ENCODE measurements at places on chromosomes 7 and 10.

DNA sequence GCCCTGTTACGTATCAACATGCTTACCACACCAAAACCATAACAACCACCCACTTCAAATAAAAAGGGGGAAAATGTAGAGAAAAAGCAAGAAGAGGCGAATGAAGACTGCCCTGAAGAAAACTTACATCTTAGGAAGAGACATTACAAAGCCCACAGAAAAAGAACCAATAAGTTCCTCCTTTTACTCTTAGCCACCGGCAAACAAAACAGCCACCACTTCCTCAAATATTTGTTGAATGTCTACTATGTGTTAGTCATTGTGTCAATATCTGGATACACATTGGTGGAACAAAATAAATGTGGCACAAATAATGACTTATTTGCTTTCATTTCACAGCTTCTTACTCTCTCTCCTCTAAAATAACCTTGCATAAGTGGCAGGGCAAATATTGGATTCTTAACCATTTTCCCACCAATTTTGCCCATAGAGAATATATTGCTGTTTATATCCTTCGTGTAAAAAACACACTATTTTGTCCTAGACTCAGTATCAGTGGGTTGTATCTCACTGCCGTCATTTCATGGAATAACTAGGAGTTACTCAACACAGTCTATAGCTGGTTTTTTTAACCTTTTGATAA, 106.8 kb downstream of the ANK3 start:
- DNase-seq: no peak

DNA sequence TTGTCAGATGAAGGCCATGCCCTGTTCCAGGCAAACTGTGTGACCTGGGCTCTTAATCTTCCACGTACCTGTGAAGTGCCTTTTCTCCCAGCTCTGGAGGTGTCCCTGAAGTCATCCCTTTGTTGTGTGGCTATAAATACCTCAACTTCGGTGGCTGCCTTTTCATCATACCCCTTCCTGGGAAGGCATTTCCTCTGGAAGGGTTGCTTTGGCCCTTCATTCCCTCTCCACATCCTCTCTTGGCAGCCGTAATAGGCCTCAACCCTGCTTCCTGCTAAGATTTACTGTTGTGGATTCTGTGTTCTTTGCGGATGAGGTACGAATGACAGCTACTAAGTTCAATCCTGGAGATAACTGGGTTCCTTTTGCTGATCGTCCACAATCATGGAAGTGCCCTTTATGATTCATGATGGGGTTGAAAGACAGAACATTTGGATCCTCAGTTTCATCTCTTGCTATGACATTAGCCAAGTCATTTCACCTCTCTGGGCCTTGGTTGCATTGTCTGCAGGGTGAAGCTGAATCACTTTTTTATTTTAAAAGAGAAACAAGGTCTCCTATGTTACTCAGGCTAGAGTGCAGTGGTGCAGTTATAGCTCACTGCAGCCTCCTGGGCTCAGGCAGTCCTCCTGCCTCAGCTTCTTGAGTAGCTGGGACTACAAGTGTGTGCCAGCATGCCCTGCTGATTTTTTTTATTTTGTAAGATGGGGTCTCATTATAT, 23.6 kb downstream of the FKBP6 start:
- DNase-seq: no peak

GRCh38 chr7:164882-165660, 27.3 kb upstream of the FAM20C start:
- DNase-seq: no peak

DNA sequence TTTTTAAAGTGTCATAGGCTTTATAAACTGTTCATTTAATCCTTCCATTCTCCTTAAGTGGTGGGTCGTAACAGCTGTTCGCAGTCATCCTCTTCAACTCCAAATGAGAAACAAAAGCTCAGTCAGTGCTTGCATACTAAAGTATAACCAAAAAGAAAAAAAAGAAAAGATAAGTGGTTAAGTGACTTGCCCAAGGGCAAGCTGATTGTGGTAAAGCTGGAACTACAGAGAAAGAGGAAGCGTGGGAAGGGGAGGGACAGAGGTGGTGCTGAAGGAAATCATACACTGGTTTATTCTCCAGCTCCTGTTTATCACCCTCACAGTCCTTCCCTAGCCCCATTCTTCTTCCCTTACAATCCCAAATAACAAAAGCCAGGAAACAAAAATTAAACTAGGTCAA, 29.6 kb downstream of the IDE start:
- no peak for DNase-seq

GRCh38 chr7:88243345-88243909, 23.6 kb upstream of the SRI start:
- DNase-seq: no peak

GRCh38 chr7:47198159-47198558, 383.8 kb downstream of the TNS3 start:
- DNase-seq: no peak

GRCh38 chr7:46047581-46047980, 126.5 kb upstream of the IGFBP3 start:
- DNase-seq: no peak

- DNase-seq: no peak
Observed at GRCh38 chr10:47136866-47137265, 163.1 kb upstream of the GDF10 start.

DNA sequence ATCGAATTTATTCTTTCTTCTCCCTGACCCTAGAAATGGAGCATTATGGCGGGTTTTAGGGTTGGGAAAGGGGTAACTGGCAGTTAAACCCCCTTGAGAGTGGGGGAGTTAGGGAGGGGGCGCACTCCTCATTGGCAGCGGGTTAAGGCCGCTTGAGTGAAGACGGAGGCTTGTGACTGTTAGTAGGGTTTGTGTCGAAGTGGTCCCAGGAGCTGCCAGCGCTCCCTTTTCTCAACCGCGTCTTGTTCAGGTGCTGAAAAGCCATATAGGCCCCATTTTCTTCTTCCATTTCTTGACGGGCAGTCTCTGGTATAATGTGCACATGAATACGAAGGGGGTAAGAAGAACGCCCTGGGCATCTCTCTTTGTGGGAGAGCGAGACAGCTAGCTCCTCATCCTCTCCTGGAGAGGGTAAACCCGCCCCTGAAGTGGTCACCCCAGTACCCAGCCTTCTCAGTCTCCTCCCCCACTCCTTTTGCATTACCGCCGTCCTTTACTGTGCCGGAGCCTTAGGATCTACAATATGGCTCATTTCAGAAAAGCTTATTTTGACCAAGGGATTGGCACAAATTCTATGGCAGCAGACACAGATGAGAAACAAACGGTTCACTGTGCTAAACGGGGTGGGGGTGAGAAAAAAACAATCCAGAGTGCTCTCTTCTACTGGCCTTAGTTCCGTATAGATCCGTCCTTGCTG, 836 bp downstream of the KMT2E start:
- DNase-seq: peak; percentile 35

GRCh38 chr10:77494756-77495541, 142.7 kb downstream of the KCNMA1 start:
- no peak for DNase-seq

- DNase-seq: no peak
Observed at GRCh38 chr10:19043431-19043830, 5.2 kb upstream of the MALRD1 start.

DNA sequence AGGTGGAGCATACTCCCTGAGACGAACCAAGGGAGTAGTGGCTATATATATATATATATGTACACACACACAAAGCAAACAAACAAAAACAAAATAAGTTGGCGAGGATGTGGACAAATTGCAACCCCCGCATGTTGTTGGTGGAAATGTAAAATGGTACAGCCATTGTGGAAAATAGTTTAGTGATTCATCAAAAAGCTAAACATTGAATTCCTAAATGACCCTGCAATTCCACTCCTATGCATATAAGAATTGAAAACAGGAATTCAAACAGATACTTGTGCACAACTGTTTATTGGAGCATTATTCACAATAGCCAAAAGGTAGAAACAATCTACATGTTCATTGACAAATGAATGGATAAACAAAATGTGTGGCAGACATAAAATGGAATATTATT, 407.9 kb downstream of the KCNMA1 start:
- DNase-seq: no peak

- DNase-seq: no peak
Observed at GRCh38 chr7:38191791-38192190, 13.7 kb downstream of the STARD3NL start.

DNA sequence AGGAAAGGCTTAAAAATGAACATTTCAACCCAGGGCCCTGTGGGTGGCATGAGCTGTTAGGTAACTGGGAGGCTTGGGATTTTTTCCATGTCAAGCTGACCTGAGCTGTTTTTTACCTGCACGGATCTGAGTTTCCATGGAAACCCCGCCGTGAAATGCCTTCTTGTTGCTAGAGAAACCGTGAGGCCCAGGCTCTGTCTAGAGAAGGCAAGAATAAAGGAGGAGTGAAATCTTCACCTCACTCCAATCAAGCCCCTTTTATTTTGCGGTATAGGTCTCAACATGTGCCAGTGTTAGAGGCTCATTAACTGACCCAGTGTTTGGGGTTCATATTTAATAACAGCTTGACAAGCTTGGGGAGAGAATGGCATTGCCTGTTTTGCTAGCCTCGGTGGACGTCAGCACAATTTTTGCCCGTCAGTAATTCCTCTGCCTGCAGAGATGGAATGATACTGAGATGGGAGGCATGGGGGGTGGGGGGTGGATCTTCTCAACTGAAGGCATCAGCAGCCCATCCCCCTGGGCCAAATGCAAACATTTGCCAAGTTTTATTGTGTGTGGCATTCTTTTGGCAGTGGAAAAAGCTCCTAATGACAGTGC, 48.9 kb upstream of the PDCD4 start:
- no peak for DNase-seq

DNA sequence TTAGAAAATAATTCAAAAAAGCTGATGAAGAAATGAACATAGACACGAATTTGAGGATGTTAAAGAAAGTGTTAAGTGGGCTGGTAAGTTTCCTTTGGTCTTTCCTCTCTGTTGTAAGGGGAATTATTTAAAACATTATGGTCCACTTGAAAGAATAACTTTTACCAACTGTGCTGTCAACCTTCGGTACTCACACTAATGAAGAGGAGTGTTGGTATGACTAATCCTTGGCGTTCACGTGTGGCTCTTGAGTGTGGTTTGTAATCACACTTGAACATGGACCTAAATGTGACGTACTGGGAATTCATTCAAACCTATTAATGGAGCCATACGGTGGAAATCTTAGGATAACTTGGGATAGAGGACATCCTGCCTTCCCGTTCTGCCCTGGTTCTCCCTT, 41.3 kb downstream of the TBXAS1 start:
- DNase-seq: no peak

- DNase-seq: no peak
Observed at GRCh38 chr7:41656366-41656765, 46.5 kb downstream of the INHBA start.

DNA sequence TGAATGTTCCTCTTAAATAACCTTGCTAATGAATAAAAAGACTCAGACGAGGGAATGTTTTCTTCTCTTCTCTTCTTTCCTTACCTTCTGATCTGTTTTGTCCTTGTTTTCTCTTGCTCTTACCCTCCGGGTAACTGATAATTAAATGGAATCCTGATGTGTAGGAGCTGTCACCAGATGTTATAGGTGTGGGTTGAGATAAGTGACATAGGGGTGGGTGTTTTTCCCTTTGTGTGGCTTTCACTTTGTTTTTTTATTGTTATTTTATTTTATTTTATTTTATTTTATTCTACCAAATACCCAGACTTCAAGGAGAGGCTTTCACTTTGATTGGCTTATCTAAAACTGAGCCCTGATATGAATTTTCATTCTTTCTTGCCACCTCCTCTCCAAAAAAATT, 25.5 kb downstream of the ANLN start:
- no peak for DNase-seq

GRCh38 chr7:74282748-74283459, 6.3 kb upstream of the CLIP2 start:
- no peak for DNase-seq

DNA sequence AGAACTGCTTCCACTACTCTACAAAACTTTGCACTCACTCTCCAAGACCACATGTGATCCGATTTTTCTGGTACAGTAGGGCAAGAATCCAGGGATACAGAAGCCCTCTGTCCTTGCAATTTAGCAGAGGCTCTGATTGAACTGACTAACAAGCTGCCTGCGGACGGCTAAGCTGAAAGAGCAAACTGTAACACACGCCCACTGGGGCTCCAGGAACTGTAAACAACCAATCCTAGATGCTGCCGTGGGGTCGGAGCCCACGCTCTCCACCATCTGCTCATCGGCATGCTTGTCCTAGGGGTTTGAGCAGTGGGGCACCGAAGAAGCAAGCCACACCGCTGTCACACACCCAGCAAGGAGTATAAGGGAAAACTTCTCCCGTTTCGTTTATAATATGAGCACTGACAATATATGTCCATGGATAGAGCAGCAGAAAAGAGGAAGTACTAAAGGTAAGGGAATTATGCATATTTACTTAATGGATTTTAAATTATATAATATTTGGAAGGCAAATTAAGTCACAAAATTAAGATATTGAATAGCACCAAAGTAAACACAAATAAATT, 634.4 kb upstream of the POT1 start:
- no peak for DNase-seq

- DNase-seq: no peak
Observed at GRCh38 chr7:156635529-156636385, 4.8 kb upstream of the RNF32 start.

- DNase-seq: no peak
Observed at GRCh38 chr10:47039562-47039913, 128.3 kb downstream of the PTPN20 start.
